ENCODE measurements at places on chromosomes 3 and 15. TPM values are rescaled to one million over a fixed set of nuclear protein-coding genes. Genes with fewer than 3 reads are reported as not detected.

Gene ZSCAN29
- total RNA-seq: 37.8 TPM

Gene BCL6
- total RNA-seq: 19.2 TPM

Gene DAZL
- total RNA-seq: not detected

Gene P2RY1
- total RNA-seq: 16.9 TPM

Gene PCSK6
- total RNA-seq: 10.6 TPM

Gene SH3GL3
- total RNA-seq: 7.1 TPM

Gene BSN
- total RNA-seq: 0.82 TPM

Gene IGSF10
- total RNA-seq: 15.3 TPM

Gene ACKR4
- 6.6 TPM for total RNA-seq

Gene FOXB1
- not detected for total RNA-seq

Gene GNL3
- 121 TPM for total RNA-seq

Gene ADAMTSL3
- total RNA-seq: 29.2 TPM

Gene TEX55
- not detected for total RNA-seq

Gene SLC9C1
- 3.2 TPM for total RNA-seq

Gene CCR8
- total RNA-seq: 1.1 TPM

Gene MME
- 11.5 TPM for total RNA-seq

Gene RASL12
- total RNA-seq: 32.8 TPM

Gene ACTC1
- total RNA-seq: 1,740 TPM

Gene CIAO2A
- 42.5 TPM for total RNA-seq

Gene FAM43A
- total RNA-seq: 19.9 TPM

Gene SLC2A2
- not detected for total RNA-seq

Gene COL6A5
- total RNA-seq: not detected

Gene PATL2
- 0.51 TPM for total RNA-seq

Gene SCG3
- 0.51 TPM for total RNA-seq

Gene SH2D7
- total RNA-seq: not detected

Gene RNF7
- 60.3 TPM for total RNA-seq

Gene DPPA2
- not detected for total RNA-seq

Gene GUCA1C
- total RNA-seq: not detected
